Stimulated activated CD8-positive, alpha-beta memory T cell treated with anti-CD3 and anti-CD28 coated beads, Interleukin-7, amount 100 ng/mL, for 48 hours (primary cell): ENCODE measurements at places on chromosomes 3 and 15.

DNA sequence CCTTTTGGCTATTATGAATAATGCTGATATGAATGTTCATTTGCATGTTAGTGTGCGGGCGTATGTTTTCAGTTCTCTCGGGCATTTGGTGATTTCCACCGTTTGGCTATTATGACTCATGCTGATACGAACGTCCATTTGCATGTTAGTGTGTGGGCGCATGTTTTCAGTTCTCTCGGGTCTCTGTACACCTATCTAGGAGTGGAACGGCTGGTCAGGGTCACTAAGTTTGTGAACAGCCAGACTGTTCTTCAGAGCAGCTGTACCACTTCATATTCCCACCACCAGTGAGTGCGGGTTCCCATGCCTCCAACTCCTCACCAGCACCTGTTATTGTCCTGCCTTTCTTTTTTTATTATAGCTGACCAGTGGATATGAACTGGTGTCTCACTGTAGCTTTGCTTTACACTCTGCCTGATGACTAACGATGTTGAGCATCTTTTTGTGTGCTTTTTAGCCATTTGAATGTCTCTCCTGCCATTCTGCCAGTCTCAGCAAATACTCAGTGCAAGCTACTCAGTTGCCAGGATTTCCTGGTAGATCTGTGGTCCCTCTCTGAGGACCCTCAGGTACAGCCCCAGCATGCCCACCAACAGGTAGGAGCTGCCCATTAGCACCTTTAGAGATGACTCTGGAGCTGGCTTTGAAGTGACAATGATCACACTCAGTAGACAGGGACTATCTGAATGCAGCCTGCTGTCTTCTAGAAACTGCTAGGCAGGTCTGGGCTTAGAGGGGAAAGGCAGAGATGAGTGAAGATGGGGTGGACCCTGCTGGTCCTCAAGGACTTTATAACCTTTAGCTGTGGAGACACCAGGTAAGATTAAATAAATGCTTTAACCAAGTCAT, 141.1 kb downstream of the XXYLT1 start:
- DNase-seq: no peak

DNA sequence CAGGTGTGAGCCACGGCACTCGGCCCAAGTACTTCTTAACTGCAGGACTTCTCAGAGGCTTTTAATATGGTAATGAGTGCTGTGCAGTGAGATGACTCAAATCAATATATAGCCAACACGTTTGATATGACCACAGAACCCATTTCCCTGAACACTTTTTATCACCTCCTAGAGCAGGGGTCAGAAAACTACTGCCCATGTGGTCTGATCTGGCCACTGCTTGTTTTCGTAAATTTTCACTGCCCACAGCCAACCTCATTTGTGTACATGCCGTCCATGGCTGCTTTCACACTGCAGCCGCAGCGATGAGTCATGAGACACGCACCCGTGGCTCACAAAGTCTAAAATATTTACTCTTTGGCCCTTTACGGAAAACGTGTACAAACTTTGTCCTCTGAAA, 179.2 kb downstream of the RORA start:
- no peak for DNase-seq

GRCh38 chr3:51340989-51341636, 44.0 kb upstream of the MANF start:
- DNase-seq: no peak

GRCh38 chr3:17806876-17807275, 64.4 kb upstream of the TBC1D5 start:
- DNase-seq: no peak

DNA sequence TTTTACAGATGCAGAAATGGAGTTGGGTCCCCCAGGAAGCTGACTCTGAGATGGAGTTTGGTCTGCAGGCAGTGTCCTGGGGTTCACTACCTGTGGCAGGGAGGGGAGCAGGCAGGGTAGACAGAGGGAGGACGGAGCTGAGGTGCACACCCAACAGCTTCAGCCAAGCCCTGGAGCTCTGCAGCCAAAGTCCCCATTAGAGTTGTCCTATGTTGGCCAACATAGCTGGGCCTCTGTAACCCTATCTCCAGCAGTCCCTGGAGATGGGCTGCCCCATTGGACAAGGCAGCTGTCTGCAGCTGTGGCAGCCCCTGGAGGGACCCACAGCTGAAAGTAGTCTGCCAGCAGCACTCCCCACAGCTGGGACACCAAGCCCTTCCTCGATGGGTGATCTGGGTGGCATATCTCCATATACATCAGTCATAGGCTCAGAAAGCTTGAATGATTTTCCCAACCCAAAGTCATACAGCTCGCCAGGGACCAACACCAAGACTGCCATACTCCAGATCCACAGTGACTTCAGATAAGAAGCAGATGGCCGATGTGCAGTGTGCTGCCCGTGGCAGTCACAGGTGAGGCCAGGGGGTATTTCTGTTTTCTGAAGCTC, 31.9 kb downstream of the STARD5 start:
- no peak for DNase-seq

- no peak for DNase-seq
Observed at GRCh38 chr3:61008153-61008997, 242.9 kb downstream of the FHIT start.

GRCh38 chr3:80060664-80061063, 292.9 kb upstream of the ROBO1 start:
- no peak for DNase-seq

DNA sequence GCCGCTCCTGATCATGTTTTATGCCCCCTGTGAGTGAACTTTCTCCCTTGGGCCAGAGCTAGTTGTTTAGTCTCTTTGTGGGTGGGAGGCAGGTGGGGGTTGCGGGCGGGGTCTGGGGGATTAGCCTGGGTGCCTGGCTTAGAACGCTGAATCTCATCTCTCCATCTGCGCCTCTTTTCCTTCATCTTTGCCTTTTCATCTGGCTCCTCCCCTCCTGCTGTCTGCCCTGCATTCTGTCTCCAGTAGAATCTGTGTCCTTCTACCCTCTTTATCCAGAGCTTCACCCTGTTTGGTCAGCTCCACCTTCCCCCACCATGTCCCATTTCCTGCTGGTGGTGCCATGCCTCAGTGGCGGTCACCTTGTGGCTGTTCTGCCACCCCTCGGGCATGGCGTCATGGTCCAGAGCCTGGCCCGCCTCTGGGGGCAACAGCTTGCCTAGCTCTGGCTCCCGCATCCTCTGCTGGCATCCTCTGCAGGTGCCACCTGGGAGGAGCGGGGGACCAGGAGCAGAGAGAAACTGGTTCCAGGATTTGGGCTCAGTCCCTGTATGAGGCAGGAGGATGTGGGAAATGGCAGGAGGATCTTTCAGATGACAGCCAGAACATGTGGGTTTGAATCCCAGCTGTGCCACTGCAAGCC, 44.3 kb downstream of the PDIA5 start:
- DNase-seq: no peak

GRCh38 chr15:82543160-82543559, 2.9 kb upstream of the RPS17 start:
- DNase-seq: no peak

DNA sequence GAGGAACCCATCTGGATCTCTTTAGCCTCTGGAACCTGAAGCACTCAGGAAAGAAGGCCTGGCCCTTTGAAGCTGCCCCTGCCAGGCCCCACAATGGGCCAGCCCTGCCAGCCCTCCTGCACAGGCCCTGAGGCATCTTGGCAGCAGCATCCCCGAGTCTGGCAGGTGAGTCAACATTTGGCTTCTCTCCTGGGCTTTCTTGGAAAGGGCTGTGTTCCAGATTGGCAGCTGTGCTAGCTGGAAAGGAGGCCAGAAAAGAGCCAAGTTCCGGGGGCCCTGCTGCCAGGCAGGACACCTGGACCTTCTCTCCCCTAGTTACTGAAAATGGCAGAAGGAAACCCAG, 187.2 kb downstream of the SHQ1 start:
- DNase-seq: no peak

DNA sequence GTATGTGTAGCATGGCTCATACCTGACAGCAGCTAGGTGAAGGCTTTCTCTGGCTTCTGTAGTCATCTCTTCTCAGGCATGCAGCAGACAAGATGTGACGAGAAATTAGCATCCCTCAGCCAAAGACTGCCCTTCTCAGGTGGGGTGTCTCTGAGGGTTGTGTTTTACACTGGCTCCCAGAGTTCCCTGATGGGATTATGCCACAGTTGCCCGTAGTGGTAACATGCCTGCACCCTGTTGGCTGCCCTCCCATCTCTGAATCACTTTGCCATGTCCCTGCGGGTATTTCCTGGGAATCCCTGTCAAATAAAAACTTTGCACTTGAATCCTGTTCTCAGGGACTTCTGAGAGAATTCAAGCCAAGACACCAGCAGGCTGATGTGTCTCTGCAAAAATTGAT, 70.5 kb downstream of the LRTM1 start:
- no peak for DNase-seq

GRCh38 chr3:175338775-175339535, 479.8 kb downstream of the NAALADL2 start:
- DNase-seq: no peak

DNA sequence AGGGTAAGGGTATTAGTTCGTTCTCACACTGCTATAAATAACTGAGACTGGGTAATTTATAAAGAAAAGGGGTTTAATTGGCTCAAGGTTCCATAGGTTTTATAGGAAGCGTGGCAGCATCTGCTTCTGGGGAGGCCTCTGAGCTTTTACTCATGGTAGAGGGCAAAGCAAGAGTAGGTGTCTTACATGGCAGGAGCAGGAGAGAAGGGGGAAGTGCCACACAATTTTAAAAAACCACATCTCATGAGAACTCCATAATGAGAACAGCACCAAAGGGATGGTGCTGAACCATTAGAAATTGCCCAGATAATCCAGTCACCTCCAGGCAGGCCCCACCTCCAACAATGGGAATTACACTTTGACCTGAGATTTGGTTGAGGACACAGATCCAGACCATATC, 12.2 kb downstream of the RNF111 start:
- DNase-seq: no peak

DNA sequence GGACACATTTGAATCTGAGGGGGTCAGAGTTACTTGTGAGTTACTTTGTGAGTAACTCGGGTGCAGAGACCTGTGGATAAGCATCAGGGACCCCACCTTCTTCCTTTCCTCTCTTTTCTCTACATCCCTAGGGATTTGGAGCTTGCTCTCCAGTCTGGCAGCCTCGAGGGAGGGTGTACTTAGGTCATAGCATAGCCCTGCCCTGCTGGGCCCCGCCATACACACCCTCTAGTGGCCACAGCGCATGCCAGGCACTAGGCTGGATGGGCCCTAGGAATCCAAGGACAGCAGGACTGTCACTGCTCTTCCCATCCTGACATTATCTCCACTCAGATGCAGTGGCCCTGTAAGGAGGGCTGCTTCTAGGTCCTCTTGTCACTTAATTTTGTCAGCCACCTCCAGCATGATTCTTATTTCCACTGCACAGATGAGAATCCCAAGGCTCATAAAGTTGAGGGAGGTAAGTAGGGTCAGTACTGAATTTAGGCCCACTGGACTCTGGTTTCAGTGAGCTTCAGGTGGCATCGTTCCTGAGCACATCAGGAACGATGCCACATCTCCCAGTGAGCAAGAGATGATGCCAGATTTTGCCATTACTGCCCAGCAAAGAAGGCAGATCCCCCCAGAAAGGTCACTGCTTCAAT, 3.6 kb upstream of the SMAD6 start:
- DNase-seq: no peak

DNA sequence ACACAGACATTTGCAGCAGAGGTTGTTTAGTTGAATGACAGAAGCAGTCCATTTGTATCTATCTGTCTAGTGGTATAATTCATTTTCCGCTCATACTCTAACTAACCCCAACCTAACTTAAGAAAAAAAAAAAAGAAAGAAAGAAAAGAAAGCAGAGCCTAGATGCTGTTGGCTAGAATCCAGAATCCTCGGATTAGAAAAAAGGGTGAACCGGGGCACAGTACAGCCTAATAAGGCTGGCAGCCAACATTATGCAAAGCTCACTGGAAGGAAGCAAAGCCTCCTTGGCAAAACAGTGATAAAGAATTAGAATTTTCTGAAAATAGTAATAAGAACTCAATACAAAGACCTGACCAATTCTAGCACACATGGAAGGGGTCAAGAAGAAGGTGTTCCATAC, 640.8 kb downstream of the TUSC7 start:
- DNase-seq: no peak

DNA sequence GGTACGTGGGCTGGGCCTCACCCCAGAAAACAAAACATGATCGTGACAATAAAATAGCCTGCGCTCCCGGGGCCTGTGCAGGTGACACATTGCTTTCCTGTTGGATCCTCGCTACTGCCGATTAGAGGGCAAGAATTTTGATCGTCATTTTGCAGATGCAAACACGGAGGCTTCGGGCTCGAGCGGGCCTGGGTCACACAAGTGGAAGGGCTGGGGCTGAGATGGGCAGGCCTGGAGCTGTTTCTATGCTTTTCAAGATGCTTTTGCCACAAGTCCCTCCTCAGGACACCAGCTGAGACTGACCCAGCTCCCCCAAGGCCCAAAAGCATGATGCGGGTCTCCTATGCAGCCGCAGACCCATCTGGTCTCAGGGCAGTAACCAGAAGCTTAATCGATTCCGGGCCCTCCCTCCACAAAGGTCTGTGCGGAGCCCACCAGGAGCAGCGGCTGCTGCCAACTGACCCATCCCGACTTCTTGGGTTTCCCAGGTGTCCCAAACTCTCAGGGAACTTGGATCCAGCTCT, 30.0 kb downstream of the RGMA start:
- no peak for DNase-seq

GRCh38 chr3:182258538-182259177, 534.6 kb upstream of the ATP11B start:
- DNase-seq: no peak

DNA sequence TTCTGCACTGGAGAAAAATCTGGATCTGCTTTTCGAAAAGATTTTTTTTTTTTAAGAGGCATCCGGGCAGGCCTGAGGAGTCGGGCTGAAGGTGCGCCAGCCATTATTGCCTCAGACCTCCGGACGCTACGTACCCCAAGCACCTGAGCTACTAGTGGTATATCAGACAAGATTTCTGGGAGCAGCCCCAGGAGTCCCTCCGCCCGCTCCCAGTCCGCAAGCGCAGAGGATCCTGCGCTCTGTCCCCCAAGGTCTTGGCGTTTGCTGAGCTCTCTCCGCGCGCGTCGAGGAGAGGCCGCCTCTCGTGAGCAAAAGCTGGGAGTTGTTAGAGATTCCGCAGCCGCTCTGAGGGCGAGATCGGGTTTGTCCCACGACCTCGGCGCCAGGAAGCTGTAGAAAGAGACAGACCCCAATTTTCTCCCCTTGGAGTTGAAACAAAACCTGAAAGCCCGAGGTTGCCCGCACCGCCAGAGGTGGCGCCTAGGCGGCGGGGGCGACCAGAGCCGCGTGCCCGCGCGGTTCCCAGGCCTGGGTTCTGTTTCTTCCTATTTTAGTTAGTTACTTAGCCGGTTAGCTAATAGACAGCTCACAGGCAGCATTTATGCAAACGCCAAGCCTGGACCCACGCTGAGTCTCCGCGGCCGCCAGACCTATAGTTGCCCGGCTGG, 72.5 kb upstream of the POLG start:
- DNase-seq: no peak

GRCh38 chr15:71185706-71186105, 70.4 kb downstream of the THSD4 start:
- no peak for DNase-seq
